Left cardiac atrium (tissue), 4 donors: ENCODE measurements at places on chromosomes 1 and 21. TPM values are rescaled to one million over a fixed set of nuclear protein-coding genes. Genes with fewer than 3 reads are reported as not detected.
A peak's percentile ranks its signal among the peaks of the same experiment; 100 is the strongest.

GRCh38 chr21:31110430-31110829, 72.2 kb upstream of the KRTAP19-8 start:
- no peak for DNase-seq

- no peak for DNase-seq
Measured at GRCh38 chr1:5860277-5860676, 131.9 kb downstream of the NPHP4 start.

GRCh38 chr1:87718241-87718950, 389.7 kb downstream of the LMO4 start:
- no peak for DNase-seq

- DNase-seq = peak; percentile 78
Measured at GRCh38 chr1:41662765-41663437, 178.4 kb upstream of the EDN2 start.

DNA sequence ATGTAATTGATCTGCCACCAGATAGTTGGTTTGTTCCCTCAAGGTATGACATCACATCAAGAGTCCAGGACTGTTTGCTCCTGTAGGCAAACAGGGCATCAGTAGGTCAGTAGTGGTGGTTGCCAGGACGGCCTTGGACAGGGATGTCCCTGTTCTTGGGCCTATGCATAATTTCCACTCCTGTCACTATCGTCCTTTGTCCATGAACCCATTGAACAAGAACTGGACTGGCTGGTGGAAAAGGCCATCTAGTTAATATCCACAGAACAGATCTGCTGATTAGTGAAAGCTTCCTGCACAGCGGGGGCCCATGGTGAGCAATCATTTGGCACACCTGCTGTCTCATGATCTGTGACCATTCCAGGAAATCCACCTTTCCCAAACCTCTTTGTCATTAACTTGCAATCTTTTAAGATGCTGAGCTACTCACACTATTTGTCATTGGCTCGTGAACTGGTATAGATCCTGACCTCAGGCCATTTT, 12.4 kb upstream of the BSDC1 start:
- no peak for DNase-seq

GRCh38 chr1:203169770-203170520, 5.7 kb downstream of the MYBPH start:
- no peak for DNase-seq

GRCh38 chr1:20198918-20199317, 12.6 kb upstream of the PLA2G2C start:
- DNase-seq = no peak

DNA sequence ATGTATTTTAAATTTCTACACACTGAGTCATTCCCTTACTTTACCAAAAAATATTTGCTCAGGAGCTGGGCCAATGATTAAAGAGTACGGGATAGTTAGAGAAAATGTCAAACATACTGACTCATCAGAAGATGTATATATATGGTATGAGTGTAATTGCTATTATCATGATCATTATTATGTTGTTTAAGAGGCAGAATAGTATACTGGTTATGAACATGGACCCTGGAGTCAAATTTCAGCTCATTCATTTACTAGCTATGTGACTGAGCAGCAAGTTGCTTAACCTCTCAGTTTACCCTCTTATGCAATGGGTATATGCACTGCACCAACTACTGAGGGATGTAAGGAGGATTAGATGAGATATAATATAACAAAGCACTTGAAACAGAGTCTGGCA, 41.2 kb upstream of the USH2A start:
- DNase-seq = no peak

DNA sequence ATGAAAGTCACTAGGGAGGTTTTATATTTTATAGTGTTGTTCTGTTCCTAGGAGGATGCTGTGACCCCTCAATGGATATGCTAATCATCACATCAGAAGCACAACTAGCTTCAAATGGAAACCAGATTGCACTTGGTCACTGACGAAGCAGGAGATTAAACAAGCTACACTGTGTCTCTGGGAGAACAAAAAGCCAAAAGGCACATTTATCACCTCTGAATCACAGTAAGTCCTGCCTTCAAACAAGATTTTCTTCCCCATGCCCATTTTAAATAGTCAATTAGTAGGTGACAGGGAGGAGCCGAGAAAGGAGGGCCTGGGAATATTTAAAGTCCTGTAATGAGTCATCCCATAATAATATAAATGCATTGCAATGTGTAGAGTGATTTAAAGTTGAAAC, 38.1 kb downstream of the RGS2 start:
- DNase-seq = no peak

DNA sequence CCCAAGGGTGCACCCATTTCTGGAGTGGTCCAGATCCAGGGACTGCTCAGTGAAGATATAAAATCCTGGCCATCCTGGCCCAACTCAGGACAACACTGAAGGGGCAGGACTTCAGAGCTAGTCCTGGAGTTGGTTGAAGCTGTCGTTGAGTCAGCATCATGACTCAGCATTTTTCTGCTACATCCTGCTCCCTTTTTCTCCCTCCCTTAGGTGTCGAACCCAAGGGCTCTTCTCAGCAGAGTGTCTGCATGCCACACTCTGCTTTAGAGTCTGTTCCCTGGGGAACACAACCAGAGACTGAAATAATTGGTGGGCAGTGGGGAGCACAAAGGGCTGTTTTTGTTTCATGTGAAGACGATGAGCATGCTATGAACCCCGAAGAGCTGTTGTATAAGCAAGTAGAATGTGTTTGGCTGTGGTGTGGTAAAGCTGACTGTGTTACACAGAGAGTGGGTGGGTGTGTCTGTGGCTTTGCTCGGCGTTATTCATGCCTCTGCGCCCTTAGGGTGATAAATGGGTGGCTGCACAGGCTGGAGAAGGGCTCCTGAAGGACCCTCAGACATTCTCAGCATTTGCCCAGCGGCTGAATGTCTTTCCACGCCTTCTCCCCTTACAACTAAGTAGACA, 167.2 kb downstream of the CYYR1 start:
- DNase-seq = no peak

- no peak for DNase-seq
Measured at GRCh38 chr1:206800411-206800810, 28.1 kb upstream of the IL10 start.

- DNase-seq = no peak
Measured at GRCh38 chr21:33268393-33268736, 2.2 kb downstream of the IL10RB start.

- no peak for DNase-seq
Measured at GRCh38 chr1:84884671-84885389, 8.2 kb downstream of the LPAR3 start.

- DNase-seq = no peak
Measured at GRCh38 chr1:111666828-111667227, 47.2 kb downstream of the RAP1A start.

GRCh38 chr21:34977333-34977732, 71.8 kb downstream of the RUNX1 start:
- DNase-seq = no peak

DNA sequence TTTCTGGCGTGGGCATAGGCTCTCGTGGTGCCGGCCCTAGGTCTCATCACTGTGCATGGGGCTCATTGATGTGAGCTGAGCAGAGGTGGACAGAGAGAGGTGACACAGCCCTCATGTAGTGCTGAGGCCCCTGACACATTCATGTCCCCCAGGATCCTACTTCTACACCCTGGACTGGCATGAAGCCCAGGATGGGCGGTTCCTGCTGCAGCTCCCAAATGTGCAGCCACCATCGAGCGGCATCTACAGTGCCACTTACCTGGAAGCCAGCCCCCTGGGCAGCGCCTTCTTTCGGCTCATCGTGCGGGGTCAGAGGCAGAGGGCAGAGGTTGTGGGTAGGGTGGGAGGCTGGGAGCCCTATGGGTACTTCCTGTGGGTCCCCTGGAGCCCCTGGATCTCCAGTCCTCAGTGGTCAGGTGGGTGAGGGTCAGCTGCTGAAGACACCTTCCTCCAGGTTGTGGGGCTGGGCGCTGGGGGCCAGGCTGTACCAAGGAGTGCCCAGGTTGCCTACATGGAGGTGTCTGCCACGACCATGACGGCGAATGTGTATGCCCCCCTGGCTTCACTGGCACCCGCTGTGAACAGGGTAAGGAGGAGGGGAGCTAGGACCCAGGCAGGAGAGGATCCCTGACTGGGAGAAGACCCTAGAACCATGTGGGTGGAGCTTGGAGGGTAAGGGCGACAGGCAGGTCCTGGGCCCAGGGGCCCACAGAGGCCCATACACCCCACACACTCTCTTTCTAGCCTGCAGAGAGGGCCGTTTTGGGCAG, 6.1 kb downstream of the TIE1 start:
- peak; percentile 25 for DNase-seq

The TRPM2 gene
- total RNA-seq = 5.1 TPM

The TMEM82 gene
- total RNA-seq = not detected

The AMY1B gene
- not detected for total RNA-seq

The WDR4 gene
- total RNA-seq = 9.9 TPM

The AADACL4 gene
- total RNA-seq = not detected

The GNG12 gene
- 34.1 TPM for total RNA-seq

The WNT3A gene
- total RNA-seq = not detected

The B3GALT5 gene
- 0.06 TPM for total RNA-seq
